Caki2 (cell line): ENCODE measurements at places on chromosomes 1 and 21. TPM values are rescaled to one million over a fixed set of nuclear protein-coding genes. Genes with fewer than 3 reads are reported as not detected.
A peak's percentile ranks its signal among the peaks of the same experiment; 100 is the strongest.

- no peak for DNase-seq
Observed at GRCh38 chr1:184379111-184379752, 7.6 kb upstream of the C1orf21 start.

GRCh38 chr21:40680311-40680710 is 166.6 kb downstream of the DSCAM start:
- DNase-seq = no peak

- DNase-seq = no peak
Observed at GRCh38 chr1:90717665-90718410, 736 bp upstream of the BARHL2 start.

- peak; percentile 58 for DNase-seq
Observed at GRCh38 chr1:10606064-10606463, 131.3 kb downstream of the PEX14 start.

- DNase-seq = no peak
Observed at GRCh38 chr1:17220287-17220686, 15.4 kb downstream of the PADI1 start.

GRCh38 chr1:183590244-183591191 is at the start of gene NCF2:
Gene NCF2, minus strand, starts transcription at chr1:183590459. Its CDS starts 130 bp downstream, at chr1:183590329.
- DNase-seq = no peak

DNA sequence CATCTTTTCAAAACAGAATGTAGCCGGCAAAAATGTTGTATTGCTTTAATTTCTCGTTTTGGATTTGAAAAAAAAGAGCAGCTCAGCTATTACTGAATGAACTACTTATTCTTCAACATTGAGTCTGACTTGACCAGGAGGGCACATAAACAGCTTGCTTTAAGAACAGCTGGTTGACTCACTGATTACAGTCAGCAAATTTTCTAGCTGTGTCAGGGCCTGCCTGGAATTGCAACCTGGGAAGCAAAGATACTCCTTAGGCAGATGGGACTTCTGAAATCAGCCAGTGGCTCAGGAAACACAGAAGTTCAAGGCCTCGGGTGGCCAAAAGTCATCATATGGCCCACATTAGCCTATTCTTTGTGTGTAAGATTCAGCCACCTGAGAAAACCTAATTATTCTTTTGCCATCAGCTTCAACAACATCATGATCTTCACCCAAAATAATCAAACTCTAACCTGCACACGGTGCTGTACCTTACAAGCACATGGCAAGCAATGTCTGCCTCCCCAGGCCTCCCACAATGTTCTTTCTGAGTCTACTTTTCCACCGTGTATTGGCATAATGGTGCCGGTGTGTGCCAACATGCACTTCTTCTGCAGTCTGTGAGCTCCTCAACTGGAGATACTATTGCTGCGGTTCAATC is 307.2 kb downstream of the HHIPL2 start:
- DNase-seq = peak; percentile 9

GRCh38 chr1:27058966-27059669 is 46.5 kb upstream of the TENT5B start:
- no peak for DNase-seq

SLC35F3 gene
- total RNA-seq = 6.9 and 10.1 TPM in 2 replicates

- no peak for DNase-seq
Observed at GRCh38 chr1:26838474-26839338, 12.2 kb downstream of the ZDHHC18 start.
